Pericardium fibroblast (primary cell): ENCODE measurements at places on chromosomes 4 and X. TPM values are rescaled to one million over a fixed set of nuclear protein-coding genes. Genes with fewer than 3 reads are reported as not detected.

H2BW2 gene
- total RNA-seq = not detected in 2 replicates

BRS3 gene
- not detected in 2 replicates for total RNA-seq

RADX gene
- 1.1 TPM in 1 of 2 replicates, not detected in the other for total RNA-seq

GUCY1A1 gene
- total RNA-seq = 0.12 and 0.77 TPM in 2 replicates

XKRX gene
- total RNA-seq = 2.0 TPM in 1 of 2 replicates, not detected in the other

HAND2 gene
- 24.9 and 27.2 TPM in 2 replicates for total RNA-seq

HPF1 gene
- total RNA-seq = 20.2 and 26.1 TPM in 2 replicates

HEPH gene
- 23.2 and 26.9 TPM in 2 replicates for total RNA-seq

NAP1L2 gene
- not detected in 2 replicates for total RNA-seq

C4orf54 gene
- total RNA-seq = 0.09 TPM in 1 of 2 replicates, not detected in the other

FAM149A gene
- 6.4 and 6.8 TPM in 2 replicates for total RNA-seq

ENPP6 gene
- 0.17 TPM in 1 of 2 replicates, not detected in the other for total RNA-seq

SLC4A4 gene
- 1.9 and 5.5 TPM in 2 replicates for total RNA-seq

FABP2 gene
- total RNA-seq = not detected in 2 replicates

ZCCHC12 gene
- not detected in 2 replicates for total RNA-seq

CCNG2 gene
- total RNA-seq = 12.6 and 26.9 TPM in 2 replicates

CXCL11 gene
- not detected in 2 replicates for total RNA-seq

SPP1 gene
- total RNA-seq = 7.8 TPM in 1 of 2 replicates, not detected in the other

MAGEA4 gene
- total RNA-seq = not detected in 2 replicates

IL3RA gene
- not detected in 2 replicates for total RNA-seq

GNPDA2 gene
- total RNA-seq = 19.4 and 29.7 TPM in 2 replicates

SHOX gene
- not detected in 2 replicates for total RNA-seq
